CMK (cell line): ENCODE measurements at places on chromosomes 11 and 22.

GRCh38 chr11:2748061-2748813 is 48.4 kb upstream of the KCNQ1OT1 start:
- no peak for DNase-seq

- DNase-seq: no peak
These were observed 25.9 kb upstream of the WNT7B start for GRCh38 chr22:46002757-46003270.

- no peak for DNase-seq
These were observed 61.0 kb downstream of the TNRC6B start for GRCh38 chr22:40238425-40239344.

GRCh38 chr11:87726506-87726905 is 448.7 kb downstream of the RAB38 start:
- DNase-seq: no peak

GRCh38 chr22:46185283-46185682 is 35.0 kb downstream of the PPARA start:
- DNase-seq: no peak

- no peak for DNase-seq
These were observed 24.2 kb downstream of the TMPRSS5 start for GRCh38 chr11:113681711-113682413.

DNA sequence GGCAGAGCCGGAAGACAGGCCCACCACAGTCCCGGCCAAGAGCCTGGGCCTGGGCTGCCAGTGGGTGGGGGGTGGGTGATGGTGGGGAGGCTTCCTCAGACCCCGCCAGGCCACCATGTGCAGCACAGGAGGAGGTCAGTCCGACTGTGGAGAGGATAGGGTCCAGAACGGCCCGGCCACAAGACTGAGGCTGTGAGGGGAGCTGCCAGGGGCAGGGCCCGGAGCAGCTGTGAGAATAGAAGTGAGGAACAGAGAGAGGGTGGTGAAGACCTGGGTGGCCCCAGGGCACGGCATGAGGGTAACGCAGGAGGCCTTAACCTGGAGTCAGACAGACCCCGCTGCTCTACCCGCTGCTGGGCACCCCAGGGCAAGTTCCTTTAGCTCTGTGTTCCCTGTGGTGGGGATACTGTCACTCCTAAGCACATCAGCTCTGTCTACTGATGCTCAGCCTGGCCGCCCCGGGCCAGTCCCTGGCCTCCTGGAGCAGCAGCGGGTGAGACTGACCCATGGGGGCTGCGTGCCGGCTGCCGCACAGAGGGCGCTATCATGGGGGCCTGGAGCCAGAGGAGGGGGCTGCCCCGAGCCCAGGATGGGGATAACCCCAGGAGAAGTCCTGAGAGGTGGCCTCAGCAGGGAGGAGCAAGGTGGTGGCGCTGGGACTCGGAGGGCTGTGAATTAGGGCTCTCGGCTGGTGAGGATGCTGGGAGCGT is 1.7 kb downstream of the FERMT3 start:
- no peak for DNase-seq

- no peak for DNase-seq
These were observed 3.2 kb downstream of the NELL1 start for GRCh38 chr11:20672575-20672974.

DNA sequence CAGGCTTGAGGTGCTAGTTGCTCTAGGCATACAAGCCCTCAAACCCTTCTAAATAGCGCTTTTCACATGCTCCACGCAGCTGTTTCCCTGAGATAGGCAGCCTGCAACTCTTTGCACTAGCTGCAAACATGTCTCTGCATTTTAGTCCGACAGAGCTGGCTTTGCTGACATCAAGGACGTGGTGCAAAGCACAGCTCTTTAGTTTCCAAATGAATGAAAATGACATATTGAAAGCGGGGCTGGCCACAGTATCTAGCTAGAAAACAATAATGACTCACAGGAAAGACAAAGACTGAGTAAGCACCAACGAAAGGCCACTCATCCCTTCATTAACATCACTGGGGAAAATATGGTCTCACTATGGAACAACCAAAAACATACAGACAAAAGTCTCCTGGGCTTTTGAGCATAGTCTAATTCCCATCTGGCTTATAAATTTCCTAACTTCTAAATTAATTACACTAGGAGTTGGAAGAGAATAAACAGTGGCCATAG is 15.3 kb upstream of the ZC3H12C start:
- no peak for DNase-seq

GRCh38 chr11:70656252-70656651 is 257.9 kb downstream of the CTTN start:
- no peak for DNase-seq

DNA sequence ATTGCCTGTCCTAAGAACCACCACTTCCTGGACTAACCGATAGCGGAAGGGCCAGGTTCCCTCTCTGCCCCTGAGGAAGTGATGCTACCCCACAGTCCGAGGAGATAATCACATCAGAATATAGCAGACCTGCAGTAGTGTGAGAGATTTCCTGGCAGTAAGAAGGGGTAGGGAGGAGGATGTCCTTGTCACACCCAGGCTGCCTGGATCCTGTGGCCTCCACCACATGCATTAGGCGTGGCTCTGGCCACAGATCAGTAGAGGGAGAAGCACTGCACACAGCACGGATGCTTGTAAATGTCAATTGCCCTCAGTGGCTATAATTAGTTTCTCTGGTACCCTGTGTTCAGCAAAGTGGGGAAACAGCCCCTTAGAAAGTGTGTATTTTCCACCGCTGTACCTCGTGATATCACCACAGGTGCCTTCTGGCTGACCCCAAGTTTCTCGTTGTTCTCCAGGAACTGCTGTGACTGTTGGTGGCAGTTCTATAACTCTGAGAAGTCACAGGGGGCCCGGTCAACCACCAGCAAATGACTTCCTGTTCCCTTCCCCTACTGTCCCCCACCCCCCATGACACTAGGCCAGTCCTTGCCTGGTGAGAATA is 61.8 kb downstream of the UBASH3B start:
- DNase-seq: peak; percentile 99

DNA sequence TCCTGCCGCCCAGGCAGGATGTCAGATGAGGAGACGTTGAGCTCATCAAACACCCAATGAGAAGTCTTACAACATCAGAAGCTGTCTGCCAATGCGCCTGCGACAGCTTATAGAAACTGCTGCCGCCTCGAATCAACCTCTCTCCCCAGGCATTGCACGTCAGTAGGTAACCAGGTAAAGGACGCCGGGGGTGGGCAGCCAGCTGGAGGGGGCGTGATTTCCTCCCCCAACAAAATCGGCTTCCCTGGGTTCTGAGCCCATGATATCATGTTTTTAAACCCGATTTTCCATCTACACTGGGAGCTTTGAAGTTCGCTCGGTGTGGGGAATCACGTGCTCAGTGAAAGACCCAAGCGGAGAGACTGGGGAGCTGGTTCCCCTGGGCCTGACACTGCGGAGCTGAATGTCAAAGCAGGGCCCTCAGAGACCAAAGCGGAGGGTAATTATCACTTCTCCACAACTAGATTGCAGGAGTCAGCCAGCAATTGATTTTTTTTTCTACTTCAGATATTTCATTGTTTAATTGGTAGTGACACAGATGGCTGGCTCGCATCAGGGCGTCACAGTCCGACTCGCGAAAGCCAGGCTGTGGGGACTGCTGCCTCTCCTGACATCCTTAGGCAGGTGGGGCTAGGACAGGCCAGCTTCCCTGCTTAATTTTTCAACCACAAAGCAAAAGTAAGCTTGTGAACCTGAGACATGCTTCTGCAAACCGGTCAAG is 15.4 kb downstream of the FAM83F start:
- DNase-seq: no peak

- no peak for DNase-seq
These were observed 46.4 kb upstream of the OR5D13 start for GRCh38 chr11:55726715-55727324.

DNA sequence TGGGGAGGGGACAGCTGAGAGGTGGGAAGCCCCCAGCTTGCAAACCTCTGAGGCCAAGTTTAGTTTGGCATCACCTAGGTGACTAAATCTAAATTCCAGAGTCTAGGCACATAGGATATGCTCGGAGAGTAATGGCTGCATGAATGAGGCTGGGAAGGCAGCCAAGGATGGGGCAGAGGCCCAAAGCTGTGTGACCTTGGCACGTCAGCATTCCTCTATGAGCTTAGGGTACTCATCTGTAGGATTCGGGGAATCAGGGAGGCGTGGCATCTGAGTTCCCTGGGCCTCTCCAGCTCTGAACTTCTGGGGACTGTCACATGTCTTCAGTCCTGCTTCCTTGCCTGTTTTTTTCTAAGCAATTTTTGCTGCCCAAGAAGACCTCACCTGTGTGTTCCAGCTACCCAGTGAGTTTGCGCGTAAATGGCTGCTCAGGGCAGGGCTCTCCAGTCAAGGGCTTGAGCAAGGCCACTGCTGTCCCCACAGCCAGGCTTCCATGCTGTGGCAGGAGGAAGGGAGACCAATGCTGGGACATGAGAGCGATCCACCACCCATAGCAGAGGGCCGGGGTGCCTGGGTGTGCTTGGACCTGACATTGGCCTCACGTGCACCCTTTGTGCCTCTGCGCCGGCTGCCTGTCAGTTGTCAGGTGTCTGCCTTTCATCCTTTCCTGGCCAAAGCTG is 13.9 kb downstream of the DAGLA start:
- DNase-seq: no peak

- no peak for DNase-seq
These were observed 232.2 kb upstream of the PITPNB start for GRCh38 chr22:28151151-28151816.

DNA sequence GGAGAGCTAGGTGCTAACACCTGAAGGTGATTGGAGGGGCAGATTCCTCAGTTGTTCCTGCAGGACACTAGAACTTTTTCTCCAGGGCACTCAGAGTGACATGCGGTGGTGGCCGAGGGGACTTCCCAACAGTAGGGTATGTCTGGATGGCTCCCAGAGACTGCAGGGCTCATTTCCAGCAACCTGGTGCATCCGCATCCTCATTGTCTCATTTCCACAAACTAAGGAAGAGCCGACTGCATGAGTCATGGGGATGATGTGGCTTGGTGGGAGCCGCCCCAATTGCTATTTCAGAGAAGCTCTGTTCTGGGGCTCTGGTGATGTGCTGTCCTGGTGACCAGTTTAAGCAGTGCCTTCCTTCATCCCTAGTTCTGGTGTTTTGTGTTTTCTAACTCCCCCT is 2.8 kb upstream of the ROBO4 start:
- no peak for DNase-seq

DNA sequence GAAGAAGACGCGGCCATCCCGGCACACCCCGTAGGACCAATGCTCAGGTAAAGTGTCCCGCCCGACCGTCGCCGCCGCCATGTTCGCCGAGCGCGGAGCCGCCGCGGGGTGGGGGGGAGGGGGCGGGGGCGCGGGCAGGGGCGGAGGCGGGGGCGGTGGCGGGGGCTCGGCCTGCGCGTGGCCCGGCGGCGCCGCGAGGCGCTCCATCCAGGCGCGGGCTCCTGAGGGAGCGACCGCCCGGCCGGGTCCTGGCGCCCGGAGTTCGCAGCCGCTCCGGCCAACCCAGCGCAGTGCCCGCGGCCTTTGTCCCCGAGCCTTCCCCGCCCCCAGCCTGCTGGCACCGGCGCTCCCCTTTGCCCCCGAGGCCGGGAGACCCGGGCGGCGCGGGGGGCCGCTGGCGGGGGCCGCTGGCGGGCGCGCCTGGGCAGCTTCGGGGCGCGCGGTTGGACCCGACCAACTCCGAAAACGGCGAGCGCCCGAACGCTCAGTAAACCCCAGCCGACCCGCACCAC is at the start of gene PLEKHA7:
Gene PLEKHA7, minus strand, starts transcription at position 94 of the 512 bp plus-strand sequence. Its CDS starts 13 bp downstream, at position 81.
- no peak for DNase-seq

- no peak for DNase-seq
These were observed 68.6 kb downstream of the CSNK2A3 start for GRCh38 chr11:11284481-11284880.

GRCh38 chr11:19713196-19714021 is 772 bp downstream of the NAV2 start:
- DNase-seq: no peak

DNA sequence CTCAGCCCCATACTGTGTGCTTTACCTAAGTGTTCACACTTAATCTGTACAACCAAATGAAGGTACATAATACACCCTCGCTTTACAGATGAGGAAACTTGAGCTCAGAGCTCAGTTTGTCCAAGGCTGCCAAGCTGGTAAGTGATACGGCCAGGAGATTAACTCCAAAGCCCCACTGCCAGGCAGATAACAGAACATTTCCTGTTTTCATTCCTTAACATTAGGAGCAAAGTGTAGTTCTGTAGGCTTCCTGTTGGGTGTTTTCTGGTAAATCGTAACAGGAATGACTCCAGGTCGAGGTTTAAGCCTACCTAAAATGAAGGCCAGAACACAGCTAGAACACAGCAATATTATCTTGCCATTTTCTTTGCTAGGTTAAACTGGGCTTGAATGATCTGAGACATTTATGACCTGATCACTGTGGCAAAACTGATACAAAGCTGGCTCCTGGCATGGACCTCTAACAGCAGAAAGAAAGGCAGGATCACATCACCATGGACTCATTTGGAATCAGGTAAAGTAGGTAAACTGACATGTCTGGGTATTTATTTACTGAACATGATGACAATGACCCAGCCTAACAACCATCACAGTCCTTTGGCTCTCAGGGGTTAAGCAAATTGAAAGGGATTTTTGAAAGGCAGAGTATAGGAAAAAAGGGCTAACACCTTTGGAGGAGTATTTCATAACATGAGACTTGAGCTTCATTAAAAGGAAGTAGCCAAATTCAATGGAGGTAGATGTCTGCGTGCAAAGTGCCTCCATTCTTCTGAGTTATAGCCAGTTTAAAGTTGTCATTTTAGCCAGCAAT is 3.9 kb upstream of the NUP50 start:
- no peak for DNase-seq

- DNase-seq: no peak
These were observed 83.0 kb upstream of the YWHAH start for GRCh38 chr22:31861226-31861840.

- no peak for DNase-seq
These were observed 33.0 kb downstream of the SERGEF start for GRCh38 chr11:17979770-17980371.

DNA sequence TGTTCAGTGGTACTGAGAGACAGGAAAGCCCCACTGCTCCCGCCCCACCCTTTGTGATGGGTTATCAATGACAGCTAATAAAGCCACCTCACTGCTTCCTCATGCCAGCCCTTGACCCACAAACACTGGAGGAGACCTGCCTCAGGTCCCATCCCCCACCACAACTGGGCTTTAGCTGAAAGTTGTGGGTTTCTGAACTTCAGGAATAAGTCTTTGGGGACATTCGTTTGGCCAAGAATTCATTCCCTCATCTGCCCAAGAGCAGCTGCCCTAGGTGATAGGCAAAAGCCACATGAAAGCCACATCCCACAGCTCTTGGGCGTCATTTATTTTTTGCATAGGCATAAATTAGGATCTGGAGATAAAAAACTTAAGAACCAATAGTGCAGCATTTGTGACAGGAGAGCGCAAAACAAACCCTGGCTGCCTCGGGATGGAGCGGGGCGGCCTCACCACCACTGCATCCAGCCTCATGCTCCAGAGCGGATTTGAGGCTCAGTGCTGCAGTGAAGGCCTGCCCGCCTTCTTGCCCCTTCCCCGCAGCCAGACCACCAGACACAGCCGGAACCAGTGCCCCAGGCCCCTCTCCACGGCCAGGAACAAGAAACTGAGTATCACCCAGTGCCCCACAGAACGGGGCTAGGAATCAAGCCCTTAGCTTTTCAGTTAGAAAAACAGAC is 21.2 kb downstream of the SUN2 start:
- DNase-seq: no peak
